Hepatocyte (in vitro differentiated cells): ENCODE measurements at places on chromosomes 11 and 22.
A peak's percentile ranks its signal among the peaks of the same experiment; 100 is the strongest.

DNA sequence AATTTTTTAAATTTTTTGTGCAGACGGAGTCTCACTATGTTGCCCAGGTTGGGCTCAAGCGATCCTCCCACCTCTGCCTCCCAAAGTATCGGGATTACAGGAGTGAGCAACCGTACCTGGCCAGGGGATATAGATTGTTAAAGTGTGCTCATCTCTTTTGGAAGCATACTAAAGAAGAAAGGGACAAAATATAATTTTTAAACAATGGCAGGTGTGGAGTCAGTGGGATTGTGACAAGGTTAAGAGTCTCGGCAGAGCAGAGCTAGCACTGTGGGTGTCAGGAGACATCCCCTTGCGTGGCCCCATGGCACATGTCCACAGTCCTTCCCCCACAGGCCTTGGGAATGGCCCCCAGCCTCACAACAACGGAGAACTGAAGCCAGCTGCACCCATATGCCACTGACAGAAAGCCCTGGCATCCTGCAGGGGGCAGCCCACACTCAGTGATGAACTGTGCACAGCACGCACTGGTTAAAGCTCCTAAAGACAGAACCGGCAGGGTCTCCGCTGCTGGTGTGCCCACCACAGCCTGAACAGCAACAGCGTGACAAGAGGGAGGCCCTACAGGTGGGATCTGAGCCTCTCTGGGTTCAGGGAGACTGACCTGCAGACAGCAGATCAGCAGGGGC, 29.9 kb downstream of the SERPIND1 start:
- DNase-seq, result peak; percentile 60

DNA sequence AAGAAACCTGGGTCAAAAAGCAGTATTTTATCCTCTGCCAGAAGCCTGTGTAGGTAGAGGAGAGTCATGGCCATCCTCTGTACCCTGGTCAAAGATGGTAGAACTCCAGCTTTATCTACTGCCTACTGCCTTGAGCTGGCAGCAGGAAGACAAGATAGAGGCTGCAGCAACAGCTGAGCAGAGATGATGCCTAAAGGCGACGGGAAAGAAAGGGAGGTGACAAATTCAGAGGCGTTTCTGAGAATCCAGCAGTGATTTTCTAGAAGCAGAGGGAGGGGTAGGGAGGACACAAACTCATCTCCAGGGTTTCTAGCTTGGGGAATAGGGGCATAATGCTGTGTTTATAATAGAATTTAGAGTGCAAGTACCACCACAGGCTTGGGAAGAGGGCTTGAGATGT, 15.5 kb upstream of the C1QTNF4 start:
- DNase-seq, result no peak

DNA sequence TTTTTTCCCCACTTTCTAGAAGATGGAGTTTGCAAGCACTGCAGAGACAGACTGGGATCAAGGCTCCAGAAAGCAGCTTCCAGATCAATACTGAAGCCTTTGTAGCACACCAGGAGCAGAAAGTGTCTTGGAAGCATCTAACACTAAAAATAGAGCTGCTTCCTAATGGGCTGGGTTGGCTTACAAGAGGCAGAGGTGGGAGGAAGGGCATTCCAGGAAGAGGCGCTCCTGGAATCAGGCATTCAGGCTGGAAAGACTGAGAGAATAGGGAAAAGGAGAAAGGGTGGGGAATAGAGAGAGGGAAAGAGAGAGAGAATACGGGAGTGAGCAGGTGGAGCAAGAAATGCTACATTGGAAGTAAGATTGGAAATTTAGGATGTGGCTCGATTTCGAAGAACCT, 395.9 kb downstream of the OPCML start:
- DNase-seq, result no peak

DNA sequence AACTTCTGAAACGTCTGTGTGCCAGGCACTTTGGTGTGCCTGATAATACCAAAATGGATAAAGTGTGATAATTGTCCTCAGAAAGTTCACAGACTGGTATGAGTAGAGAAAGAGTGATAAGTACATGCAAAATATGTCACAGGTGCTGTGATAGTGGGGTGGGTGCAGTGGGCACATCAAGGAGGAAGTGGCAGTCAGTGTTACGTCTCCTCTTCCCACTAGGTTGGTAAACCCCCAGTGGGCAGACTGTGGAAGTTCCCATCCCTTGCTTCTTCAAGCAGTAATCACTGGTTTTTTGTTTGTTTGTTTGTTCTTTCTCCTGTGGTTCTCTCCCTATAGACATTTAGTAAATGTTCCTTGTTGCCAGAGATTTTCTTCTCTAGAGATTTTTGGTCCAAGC, 5.4 kb downstream of the RNF121 start:
- no peak for DNase-seq

DNA sequence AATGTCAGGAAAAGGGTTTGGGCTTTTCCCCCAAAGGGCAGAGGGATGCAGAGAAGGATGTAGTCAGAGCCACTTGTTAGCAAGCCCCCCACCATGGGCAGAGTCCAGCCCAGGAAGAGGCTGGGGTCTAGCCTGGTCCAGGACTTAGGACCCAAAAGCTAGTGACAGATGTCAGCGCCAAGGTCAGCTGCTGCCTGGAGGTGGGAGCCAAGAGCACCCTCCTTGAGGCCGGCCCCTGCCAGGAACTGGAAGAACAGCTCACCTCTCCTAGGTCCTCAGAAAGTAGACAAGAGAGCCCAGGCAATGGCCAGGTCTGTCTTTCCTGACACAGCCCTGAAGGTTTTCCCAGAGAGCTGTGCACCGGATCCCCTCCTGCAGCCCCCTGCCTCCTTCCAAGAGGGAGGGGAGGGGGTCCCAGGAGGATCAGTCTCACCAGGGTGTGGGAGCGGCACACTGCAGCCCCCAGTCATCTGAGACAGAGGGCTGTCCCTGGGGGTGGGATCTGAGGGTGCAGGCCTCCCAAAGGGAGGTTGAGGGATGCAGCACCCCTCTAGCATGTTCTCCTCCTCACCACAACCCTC, 14.6 kb upstream of the ARHGEF17 start:
- no peak for DNase-seq

DNA sequence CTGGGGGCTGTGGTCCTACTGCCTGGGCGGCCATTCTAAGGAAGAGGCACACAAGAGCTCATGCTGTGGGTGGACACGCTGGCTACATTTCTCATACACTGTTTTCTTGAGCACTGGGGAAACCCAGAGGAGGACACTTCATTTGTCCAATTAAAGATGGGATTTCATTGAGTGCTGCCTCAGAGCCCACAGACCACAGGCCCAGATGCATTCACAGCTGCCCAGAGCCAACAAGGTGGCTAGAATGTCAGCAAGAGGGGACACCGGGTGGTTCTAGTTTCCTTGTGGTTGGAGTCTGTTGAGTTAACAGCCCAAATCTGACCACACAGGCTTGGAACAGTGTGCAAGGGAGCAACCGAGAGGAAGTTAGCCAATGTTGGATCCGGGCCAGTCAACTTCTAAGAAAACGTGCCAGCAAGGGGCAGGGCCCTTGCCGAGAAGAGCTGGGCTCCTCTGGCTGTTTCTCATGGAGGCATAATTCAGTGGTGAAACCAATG, 35.0 kb upstream of the SORL1 start:
- peak; percentile 71 for DNase-seq

- no peak for DNase-seq
Observed at GRCh38 chr11:81874635-81875034, 859.0 kb downstream of the FAM181B start.

- DNase-seq, result no peak
Observed at GRCh38 chr22:28933321-28933720, 49.9 kb downstream of the ZNRF3 start.

- DNase-seq, result no peak
Observed at GRCh38 chr11:82898241-82898640, 2.0 kb downstream of the PRCP start.

DNA sequence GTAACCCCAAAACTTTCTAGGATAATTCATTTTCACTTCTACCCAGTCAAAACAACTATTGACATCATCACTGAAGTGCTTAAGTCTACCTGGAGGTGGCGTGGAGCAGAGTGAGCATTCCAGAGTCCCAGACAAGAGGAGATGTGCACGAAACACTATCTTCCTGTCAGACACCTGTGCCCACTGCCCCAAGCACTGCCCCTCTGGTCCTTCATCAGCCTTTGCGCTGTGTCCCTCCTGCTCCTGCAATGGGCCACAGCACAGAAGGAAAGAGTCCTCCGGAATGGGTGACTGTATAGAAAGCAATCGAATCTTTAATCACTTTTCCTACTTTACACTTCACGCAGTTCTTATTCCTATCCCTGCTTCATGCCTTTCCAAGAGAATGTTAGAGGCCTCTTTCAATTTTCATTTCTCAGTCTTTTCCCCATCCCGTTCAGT, 512 bp upstream of the GRIA4 start:
- DNase-seq, result peak; percentile 50
